Activated CD4-positive, alpha-beta T cell treated with anti-CD3 and anti-CD28 coated beads for 36 hours (primary cell): ENCODE measurements at places on chromosomes 16 and 17. TPM values are rescaled to one million over a fixed set of nuclear protein-coding genes. Genes with fewer than 3 reads are reported as not detected.

C16orf54 gene
- 22.0 TPM for total RNA-seq

DHRS7C gene
- total RNA-seq = not detected

PRKCB gene
- 57.5 TPM for total RNA-seq

ZFPM1 gene
- total RNA-seq = 12.6 TPM

IL17C gene
- total RNA-seq = not detected

HBQ1 gene
- total RNA-seq = 1.1 TPM

ADGRG3 gene
- not detected for total RNA-seq

GJD3 gene
- not detected for total RNA-seq

- H3K27ac ChIP-seq = no peak overlapping the region
- H3K36me3 ChIP-seq = peaks cover 6% of the 10 kb centered on the region
- peaks cover 12% of the 10 kb centered on the region for H3K4me1 ChIP-seq
- H3K4me3 ChIP-seq = no peak overlapping the region
Measured at GRCh38 chr17:9241774-9242496, 220.6 kb downstream of the NTN1 start.

GRCh38 chr16:25256695-25257469 lies 763 bp downstream of the ZKSCAN2 start:
- peak overlapping the region; percentile 93 for H3K4me3 ChIP-seq
- H3K36me3 ChIP-seq = peaks cover 34% of the 10 kb centered on the region
- peak overlapping the region; percentile 91 for H3K27ac ChIP-seq
- peak; percentile 30 for DNase-seq
- peaks cover 59% of the 10 kb centered on the region for H3K4me1 ChIP-seq
- no peaks in the 10 kb centered on the region for H3K27me3 ChIP-seq

DNA sequence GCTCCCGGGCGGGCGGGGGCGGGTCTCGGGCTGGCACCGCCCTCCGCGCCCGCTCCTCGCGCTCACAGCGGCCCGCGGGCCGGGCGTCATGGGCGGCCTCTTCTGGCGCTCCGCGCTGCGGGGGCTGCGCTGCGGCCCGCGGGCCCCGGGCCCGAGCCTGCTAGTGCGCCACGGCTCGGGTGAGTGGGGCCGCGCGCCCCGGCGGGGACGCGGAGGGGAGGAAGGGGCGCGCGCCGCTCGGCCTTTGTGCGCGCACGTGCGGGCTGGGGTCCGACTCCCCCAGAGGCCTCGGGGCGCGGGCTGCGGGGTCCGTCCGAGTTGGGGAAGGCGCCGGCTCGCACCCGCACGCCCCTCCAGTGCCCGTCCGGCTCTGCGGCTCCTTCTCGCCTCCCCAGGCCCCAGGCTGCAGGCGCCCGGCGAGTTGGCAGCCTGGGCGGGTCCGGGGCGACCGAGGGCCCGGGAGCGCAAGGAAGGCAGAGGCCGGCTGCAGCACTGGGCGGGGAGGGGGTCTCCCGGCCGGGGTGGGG lies at the start of gene NME4:
Gene NME4, plus strand, starts transcription at position 65 of the 527 bp plus-strand sequence. Its CDS starts 24 bp downstream, at position 89.
- peak; percentile 57 for DNase-seq
- H3K4me3 ChIP-seq = peak within 1 kb of the TSS; percentile 77
- peak within 1 kb of the TSS; percentile 79 for H3K27ac ChIP-seq
- H3K36me3 ChIP-seq = peaks cover 2% of the 10 kb centered on the region
- peaks cover 25% of the 10 kb centered on the region for H3K4me1 ChIP-seq

GRCh38 chr16:4319454-4320421 lies 3.9 kb downstream of the GLIS2 start:
- DNase-seq = peak; percentile 72
- H3K36me3 ChIP-seq = no peaks in the 10 kb centered on the region
- H3K4me3 ChIP-seq = no peak overlapping the region
- H3K27ac ChIP-seq = no peak overlapping the region

GRCh38 chr17:73027130-73027741 lies 65.3 kb downstream of the SLC39A11 start:
- no peak overlapping the region for H3K4me3 ChIP-seq
- DNase-seq = no peak
- peaks cover 35% of the 10 kb centered on the region for H3K36me3 ChIP-seq
- no peak overlapping the region for H3K27ac ChIP-seq
- no peaks in the 10 kb centered on the region for H3K4me1 ChIP-seq
- no peaks in the 10 kb centered on the region for H3K27me3 ChIP-seq

- DNase-seq = no peak
- H3K4me3 ChIP-seq = no peak overlapping the region
- H3K36me3 ChIP-seq = no peaks in the 10 kb centered on the region
- H3K27me3 ChIP-seq = peaks cover 8% of the 10 kb centered on the region
- H3K4me1 ChIP-seq = no peaks in the 10 kb centered on the region
Measured at GRCh38 chr16:80366023-80366422, 174.8 kb upstream of the DYNLRB2 start.

GRCh38 chr17:1997289-1997926 lies 27.7 kb downstream of the RTN4RL1 start:
- no peak overlapping the region for H3K4me3 ChIP-seq
- H3K27ac ChIP-seq = no peak overlapping the region
- H3K4me1 ChIP-seq = no peaks in the 10 kb centered on the region
- peaks cover 23% of the 10 kb centered on the region for H3K27me3 ChIP-seq
- no peaks in the 10 kb centered on the region for H3K36me3 ChIP-seq
- no peak for DNase-seq

- peaks cover 70% of the 10 kb centered on the region for H3K4me1 ChIP-seq
- no peak for DNase-seq
- no peaks in the 10 kb centered on the region for H3K27me3 ChIP-seq
- peak overlapping the region; percentile 94 for H3K4me3 ChIP-seq
Measured at GRCh38 chr17:42271006-42271778, 5.0 kb downstream of the STAT5B start.

GRCh38 chr16:84763629-84764028 lies 56.2 kb upstream of the CRISPLD2 start:
- H3K27me3 ChIP-seq = no peaks in the 10 kb centered on the region
- no peak overlapping the region for H3K27ac ChIP-seq

GRCh38 chr17:78781893-78782304 lies at the start of gene CYTH1:
Gene CYTH1 (minus strand): TSS chr17:78782273. CDS start chr17:78782223, 50 bp downstream.
- peaks cover 10% of the 10 kb centered on the region for H3K36me3 ChIP-seq
- H3K4me3 ChIP-seq = peak within 1 kb of the TSS; percentile 77

DNA sequence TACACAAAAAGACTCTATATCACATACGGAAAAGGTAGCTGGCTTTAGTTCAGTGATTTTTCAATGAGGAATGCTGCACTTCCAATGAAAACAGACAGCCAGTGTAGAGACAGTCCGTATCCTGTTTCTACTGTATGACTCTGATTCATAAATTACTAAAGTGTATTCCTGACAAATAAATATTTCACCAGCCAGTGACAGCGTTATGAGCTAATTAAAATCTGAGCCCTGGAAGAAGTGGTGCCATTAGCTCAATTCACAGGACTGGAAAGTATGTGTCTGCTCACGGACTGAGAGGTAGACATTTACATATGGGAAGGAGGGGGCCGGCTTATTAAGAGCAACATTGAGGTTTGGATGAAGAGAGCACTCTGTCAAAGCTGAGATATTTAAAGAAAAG lies 207.9 kb upstream of the RBFOX1 start:
- no peak for DNase-seq
- no peak overlapping the region for H3K27ac ChIP-seq
- no peaks in the 10 kb centered on the region for H3K4me1 ChIP-seq

- H3K4me1 ChIP-seq = peaks cover 62% of the 10 kb centered on the region
- no peaks in the 10 kb centered on the region for H3K27me3 ChIP-seq
- H3K36me3 ChIP-seq = peaks cover 53% of the 10 kb centered on the region
- DNase-seq = peak; percentile 70
Measured at GRCh38 chr16:1538804-1539520, 5.5 kb downstream of the TMEM204 start.

GRCh38 chr17:61399131-61400065 lies at the start of gene TBX2:
Gene TBX2 (plus strand): TSS chr17:61399843. CDS start chr17:61400177, 334 bp downstream.
- H3K4me1 ChIP-seq = peaks cover 37% of the 10 kb centered on the region
- no peaks in the 10 kb centered on the region for H3K36me3 ChIP-seq
- peak within 1 kb of the TSS; percentile 17 for H3K27ac ChIP-seq
- peaks cover 57% of the 10 kb centered on the region for H3K27me3 ChIP-seq
- peak within 1 kb of the TSS; percentile 47 for H3K4me3 ChIP-seq

GRCh38 chr17:49021095-49021767 lies 24.0 kb downstream of the IGF2BP1 start:
- no peak overlapping the region for H3K4me3 ChIP-seq
- no peak overlapping the region for H3K27ac ChIP-seq
- no peaks in the 10 kb centered on the region for H3K4me1 ChIP-seq

- DNase-seq = no peak
- H3K27me3 ChIP-seq = no peaks in the 10 kb centered on the region
- H3K4me3 ChIP-seq = no peak overlapping the region
- peaks cover 39% of the 10 kb centered on the region for H3K4me1 ChIP-seq
Measured at GRCh38 chr17:9286434-9286833, 265.1 kb downstream of the NTN1 start.

- H3K4me3 ChIP-seq = peak overlapping the region; percentile 18
- no peak for DNase-seq
- peaks cover 88% of the 10 kb centered on the region for H3K36me3 ChIP-seq
- no peaks in the 10 kb centered on the region for H3K27me3 ChIP-seq
- peaks cover 66% of the 10 kb centered on the region for H3K4me1 ChIP-seq
- no peak overlapping the region for H3K27ac ChIP-seq
Measured at GRCh38 chr17:29283496-29283895, 10.5 kb downstream of the NUFIP2 start.

GRCh38 chr16:48326915-48327314 lies 58.3 kb downstream of the SIAH1 start:
- no peak for DNase-seq
- peaks cover 17% of the 10 kb centered on the region for H3K4me1 ChIP-seq
- H3K27me3 ChIP-seq = no peaks in the 10 kb centered on the region

GRCh38 chr17:69539274-69539673 lies 124.8 kb downstream of the MAP2K6 start:
- peak; percentile 23 for DNase-seq
- no peak overlapping the region for H3K4me3 ChIP-seq
- peaks cover 10% of the 10 kb centered on the region for H3K4me1 ChIP-seq
- no peak overlapping the region for H3K27ac ChIP-seq
- H3K36me3 ChIP-seq = peaks cover 6% of the 10 kb centered on the region

- no peak overlapping the region for H3K27ac ChIP-seq
- no peak overlapping the region for H3K4me3 ChIP-seq
- no peaks in the 10 kb centered on the region for H3K27me3 ChIP-seq
- no peak for DNase-seq
- peaks cover 8% of the 10 kb centered on the region for H3K36me3 ChIP-seq
Measured at GRCh38 chr17:45441526-45442310, 9.0 kb upstream of the ARHGAP27 start.

DNA sequence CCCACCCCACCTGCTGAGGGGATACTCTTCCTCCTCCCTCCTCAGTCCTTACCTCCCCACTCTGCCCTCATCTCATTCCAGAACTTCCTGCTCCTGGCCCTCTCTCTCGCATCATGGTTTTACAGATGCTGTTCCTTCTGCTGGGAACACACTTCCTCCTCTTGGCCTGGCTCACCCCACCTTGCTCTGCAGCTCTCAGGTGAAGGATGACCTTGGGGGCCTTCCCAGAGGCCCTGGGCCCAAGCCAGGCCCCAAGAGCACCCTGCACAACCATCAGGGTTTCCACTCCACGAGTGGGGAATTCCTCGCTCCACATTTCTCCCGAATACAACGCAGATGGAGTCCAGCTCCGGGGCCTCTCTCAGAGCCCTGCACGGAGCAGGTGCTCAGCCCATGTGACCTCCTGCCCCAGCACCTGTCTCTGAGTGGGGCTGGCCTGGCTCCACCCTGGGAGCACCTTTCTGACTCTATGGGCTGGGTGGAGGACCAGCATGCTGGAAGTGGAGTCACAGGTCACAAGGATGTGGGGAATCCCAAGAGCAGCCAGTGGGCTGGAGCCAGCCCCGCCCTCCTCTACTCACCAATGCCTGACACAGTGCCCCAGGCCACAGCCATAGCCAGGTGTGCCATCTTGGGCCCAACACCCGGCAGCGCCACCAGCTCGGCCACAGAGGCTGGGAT lies 4.5 kb downstream of the NTHL1 start:
- peaks cover 1% of the 10 kb centered on the region for H3K36me3 ChIP-seq
- no peak overlapping the region for H3K27ac ChIP-seq
- H3K4me3 ChIP-seq = no peak overlapping the region
- peaks cover 8% of the 10 kb centered on the region for H3K4me1 ChIP-seq
- DNase-seq = no peak
- no peaks in the 10 kb centered on the region for H3K27me3 ChIP-seq

DNA sequence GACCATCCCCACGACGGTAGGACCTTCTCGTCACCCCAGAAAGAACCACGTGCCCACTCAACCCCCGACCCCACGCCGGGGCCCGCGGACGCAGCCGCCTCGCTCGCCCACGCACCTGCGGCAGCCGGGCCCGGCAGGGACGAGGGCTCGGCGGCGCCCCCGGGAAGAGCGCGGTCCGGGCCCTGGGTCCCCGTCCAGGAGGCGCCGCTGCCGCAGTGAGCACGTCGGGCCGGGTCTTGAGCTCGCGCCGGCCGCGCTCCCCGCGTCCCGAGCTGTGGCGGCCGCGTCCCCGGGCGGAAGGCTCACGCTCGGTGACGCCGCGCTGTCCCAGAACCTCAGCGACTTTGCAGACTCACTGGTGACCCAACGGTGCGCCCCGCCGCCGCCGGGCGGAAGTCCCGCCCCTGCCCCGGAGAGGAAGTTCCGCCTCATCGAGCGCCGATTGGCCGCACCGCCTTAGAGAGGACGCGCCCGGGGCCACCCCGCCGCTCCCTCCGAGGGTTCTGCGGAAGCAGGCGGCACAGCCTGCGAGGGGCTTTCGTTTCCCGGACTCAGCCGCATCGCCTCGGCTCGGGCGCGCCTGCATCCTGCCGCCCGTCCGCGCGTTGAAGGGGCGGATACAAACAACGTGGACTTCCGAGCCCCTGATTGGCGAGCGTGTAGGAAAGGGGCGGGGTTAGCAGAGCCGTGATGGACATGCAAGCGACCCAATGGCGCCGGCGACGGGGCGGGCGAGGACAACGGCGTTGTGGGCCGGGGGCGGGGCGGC lies 793 bp upstream of the RAB40C start:
- H3K4me3 ChIP-seq = peak overlapping the region; percentile 79
- DNase-seq = peak; percentile 98

DNA sequence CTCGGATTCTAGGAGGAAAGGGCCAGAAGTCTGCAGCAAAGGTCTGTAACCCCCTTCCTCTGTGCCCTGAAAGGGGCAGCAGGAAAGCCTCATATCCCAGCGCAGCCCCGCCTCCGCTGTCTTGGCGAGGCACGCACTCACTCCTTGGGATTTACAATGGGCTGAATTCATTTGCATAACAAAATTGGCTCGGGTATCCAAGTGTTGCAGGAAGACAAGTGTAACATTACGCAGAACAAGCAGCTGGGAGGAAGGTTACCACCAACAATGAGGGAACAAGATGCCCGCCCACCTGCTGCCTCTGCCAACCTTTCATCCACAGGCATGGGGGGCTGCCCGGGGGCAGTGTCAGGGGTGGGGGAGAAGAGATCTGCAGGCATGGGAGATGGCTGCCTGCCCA lies 130.4 kb downstream of the MRM1 start:
- H3K27me3 ChIP-seq = no peaks in the 10 kb centered on the region
- no peak overlapping the region for H3K27ac ChIP-seq
- no peak overlapping the region for H3K4me3 ChIP-seq
- DNase-seq = no peak
